Left kidney (tissue), 8 donors: ENCODE measurements at places on chromosomes 3 and 15. TPM values are rescaled to one million over a fixed set of nuclear protein-coding genes. Genes with fewer than 3 reads are reported as not detected.

Gene GP5
- polyA plus RNA-seq, result 0.40 TPM

Gene PRRT3
- 4.4 TPM for polyA plus RNA-seq

Gene SAMD7
- not detected for polyA plus RNA-seq

Gene SERINC4
- polyA plus RNA-seq, result not detected

Gene SOX14
- not detected for polyA plus RNA-seq

Gene MCF2L2
- polyA plus RNA-seq, result 1.7 TPM

Gene AGBL1
- polyA plus RNA-seq, result 0.18 TPM

DNA sequence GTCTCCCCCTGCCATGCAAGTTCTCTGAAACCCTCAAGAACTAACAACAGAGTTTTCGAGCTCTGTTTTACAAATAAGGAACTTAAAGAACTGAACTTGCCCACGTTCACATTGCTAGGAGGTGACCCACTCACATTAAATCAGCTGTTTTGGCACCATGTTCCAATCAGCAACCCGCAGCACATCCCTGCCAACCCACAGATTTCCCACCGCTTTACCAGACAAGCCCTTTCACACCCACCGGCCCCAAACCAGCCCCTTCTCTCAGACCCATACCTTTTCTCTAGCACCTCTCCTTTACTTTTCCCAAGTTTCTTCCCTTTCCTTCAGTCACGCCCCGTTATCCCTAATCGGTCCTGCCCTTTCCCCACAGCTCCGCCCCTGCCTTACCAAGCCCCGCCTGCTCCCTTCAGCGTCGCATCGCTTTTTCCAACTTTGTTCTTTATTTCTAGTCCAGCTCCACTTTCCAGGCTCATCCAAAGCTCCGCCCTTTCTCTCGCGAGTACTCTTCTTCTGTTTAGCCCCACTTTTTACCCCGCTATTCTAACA lies 804 bp upstream of the BRPF1 start:
- DNase-seq, result no peak

- no peak for DNase-seq
These were observed 3.6 kb downstream of the TAGLN3 start for GRCh38 chr3:112002096-112002971.

DNA sequence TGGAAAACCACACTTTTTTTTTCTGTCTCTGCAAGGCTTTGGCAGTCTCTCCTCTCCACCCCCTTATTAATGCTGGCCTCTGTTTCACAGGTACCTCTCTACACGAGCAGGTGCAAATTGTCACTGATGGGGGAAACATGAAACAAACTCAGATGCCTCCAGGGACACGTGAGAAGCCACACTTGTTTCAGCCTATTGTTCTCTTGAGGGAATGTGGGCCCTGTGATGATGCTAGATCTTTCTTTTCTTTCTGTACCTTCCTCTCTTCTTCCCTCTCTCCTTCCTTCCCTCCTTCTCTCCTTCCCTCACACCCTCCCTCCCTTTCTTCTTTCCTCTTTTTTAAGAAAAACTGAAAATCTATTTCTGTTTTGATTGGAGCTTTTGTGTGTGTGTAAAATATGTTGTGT lies 5.7 kb upstream of the BLM start:
- no peak for DNase-seq

DNA sequence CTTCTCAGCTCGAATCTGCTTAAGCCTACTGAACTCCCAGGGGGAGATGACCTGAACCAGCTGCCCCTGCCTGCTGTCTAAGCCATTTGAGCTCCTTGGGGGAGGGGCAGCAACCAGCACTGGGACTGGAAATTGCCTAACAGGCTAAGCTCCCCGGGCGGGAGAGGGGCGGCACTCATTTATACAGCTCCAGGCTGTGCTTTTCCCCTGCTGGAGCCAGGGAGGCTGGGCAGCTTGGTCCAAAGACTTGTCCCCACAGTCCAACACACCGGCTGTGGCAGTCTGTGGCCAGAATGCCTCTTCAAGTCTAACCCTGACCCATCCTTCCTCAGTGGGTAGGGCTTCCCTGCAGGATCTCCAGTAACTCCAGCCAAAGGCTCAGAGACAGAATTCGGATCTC lies 1241.5 kb downstream of the ROBO2 start:
- no peak for DNase-seq

DNA sequence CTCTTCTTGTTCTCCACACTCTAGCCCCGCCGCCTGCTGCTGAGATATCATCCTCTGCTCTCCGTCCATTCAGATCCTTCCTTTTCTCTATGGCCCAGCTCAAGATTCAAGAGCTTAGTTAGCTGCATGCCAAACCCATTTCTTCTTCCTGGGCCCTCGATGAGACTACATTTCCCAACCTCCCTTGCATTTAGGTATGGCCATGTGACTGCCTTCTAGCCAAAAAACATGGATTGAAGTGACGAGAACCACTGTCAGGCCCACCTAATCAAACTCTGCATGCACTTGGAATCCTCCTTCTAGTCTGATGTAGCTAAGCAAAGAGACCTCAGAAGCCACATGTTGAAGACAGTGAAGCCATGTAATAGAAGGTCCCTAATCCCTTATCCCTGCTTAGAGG lies 308.2 kb downstream of the VPS13C start:
- DNase-seq, result no peak

GRCh38 chr3:18886331-18886730 lies 262.0 kb upstream of the KCNH8 start:
- DNase-seq, result no peak
